ENCODE measurements at places on chromosomes 6 and 20.

DNA sequence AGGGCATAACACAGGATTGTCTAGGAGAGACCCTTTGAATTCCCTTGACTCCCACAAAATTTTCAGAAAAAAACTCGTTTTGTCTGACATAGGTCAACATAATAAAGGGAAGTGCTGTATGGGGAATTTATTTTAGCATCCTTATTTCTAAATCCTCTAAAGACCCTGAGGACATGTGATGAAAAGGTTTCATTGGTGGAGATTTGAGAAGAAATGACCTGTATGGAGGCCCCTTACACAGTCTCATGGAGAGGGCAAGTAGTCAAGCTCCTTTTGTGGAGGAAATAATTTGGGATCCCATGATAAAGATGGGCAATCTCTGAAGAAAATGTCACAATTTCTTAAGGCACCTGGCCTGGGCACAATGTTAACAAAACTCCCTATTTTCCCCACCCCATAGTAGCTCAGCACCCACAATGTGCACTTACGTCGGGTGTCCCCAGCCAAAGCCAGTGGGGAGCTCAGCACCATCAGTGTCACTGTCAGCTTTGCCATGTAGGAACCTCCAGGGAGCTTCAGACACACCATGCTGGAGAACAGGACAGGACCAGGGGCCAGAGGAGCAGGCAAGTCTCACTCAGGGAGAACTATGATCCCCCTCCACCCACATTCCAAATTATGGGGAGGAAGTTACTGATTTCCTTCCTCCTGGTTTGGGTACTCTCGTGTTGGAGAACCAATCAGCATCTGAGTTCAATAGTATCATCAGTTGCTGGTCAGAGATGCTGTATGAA lies at the start of gene HLA-DRB5:
Gene HLA-DRB5, minus strand, starts transcription at position 591 of the 734 bp plus-strand sequence. Its CDS starts 63 bp downstream, at position 528.
- no peak for DNase-seq

GRCh38 chr20:63290677-63291472 lies 2.1 kb upstream of the COL20A1 start:
- peak; percentile 42 for DNase-seq

- DNase-seq = no peak
Measured at GRCh38 chr6:105739764-105740163, 336.9 kb upstream of the PREP start.

DNA sequence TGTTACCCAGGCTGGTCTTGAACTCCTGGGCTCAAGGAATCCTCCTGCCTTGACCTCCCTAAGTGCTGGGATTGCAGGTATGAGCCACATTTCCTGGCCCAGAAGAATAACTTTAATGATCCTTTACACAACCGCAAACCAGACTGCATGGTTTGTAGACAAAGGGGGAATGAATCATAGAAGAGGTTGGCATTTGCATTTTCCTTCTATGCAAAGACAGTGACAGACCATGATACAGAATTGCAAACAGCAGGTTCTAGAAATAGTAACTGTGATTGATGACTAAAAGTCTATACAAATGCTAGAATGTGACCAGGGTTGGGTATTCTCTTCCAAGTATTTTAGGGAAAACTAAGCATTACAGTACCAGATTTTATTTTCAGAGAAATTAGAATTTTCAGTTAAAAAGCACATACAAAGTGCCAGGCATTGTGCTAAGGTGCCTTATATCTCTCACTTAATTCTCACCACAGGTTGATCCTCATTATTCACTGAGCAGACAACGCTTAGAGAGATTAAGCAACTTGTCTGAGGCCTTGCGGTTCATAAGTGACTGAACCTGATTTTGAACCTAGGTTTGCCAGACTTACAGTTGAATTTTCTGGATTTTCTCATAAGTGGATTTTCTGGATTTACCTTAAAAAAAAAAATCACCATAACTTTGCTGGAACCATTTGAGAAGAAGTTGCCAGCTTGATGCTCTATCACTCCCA lies 146.6 kb downstream of the ZFAND3 start:
- DNase-seq = no peak

DNA sequence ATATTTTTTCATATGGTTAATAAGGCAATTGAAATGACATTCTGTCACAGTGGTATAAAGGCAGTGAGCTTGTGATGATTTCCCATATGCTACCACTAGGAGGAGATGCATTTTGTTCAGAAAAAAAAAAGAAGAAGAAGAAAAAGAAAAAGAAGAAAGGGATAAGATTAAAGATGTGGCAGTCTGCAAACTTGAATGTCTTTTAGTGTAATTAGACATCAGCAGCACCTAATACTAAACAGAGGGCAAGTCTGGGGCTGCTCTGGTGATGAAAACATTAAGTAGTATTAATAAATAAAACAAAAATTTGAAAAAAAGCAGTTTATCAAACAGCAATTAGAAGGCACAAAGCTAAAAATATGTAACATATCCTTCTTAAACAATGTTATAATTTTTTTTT lies 95.4 kb upstream of the DEFB112 start:
- DNase-seq = no peak

DNA sequence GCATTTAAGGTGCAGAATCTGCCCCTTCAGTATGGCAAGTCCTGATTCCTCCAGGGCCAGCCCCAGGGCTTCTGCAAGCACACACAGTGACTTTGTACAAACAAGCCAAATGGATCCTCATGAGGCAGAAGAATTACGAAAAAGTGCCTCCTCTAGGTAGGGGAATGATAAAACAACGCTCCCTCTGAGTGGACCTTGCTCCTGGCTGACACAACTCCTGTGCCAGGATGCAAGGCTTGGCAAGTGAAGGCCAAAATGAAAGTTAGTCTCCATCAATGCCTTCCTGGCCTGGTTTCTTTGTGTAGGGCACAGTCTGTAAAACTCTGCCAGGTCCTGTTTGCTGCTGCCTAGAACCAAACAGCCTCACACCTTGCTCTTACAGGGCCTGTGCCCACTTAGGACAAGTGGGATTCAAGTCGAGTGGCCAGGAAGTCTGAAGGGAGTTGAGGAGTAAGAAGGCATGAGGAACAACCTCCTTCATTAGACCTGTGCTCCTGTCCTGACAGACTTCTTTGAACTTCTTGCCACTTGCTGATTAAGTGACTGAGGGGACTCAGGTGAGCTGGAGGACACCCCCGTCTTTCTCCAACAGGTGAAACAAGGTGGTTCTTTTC lies 417.1 kb downstream of the CDC5L start:
- DNase-seq = no peak

DNA sequence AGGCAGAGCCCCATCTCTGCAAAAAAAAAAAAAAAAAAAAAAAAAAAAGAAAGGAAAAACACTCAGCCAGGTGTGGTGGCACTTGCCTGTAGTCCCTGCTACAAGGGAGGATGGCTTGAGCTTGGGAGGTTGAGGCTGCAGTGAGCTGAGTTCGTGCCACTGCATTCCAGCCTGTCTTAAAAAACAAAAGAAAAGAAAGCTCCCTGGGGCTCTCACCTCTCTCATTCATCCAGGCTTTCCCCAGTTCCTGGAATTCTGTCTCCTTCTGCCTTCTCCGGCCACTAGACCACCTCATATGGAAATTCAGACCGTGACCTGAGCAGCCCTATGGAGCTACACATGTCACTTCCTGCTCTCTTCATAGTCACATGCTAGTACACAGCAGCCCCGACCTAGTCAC lies 101.1 kb upstream of the TAB2 start:
- DNase-seq = no peak

DNA sequence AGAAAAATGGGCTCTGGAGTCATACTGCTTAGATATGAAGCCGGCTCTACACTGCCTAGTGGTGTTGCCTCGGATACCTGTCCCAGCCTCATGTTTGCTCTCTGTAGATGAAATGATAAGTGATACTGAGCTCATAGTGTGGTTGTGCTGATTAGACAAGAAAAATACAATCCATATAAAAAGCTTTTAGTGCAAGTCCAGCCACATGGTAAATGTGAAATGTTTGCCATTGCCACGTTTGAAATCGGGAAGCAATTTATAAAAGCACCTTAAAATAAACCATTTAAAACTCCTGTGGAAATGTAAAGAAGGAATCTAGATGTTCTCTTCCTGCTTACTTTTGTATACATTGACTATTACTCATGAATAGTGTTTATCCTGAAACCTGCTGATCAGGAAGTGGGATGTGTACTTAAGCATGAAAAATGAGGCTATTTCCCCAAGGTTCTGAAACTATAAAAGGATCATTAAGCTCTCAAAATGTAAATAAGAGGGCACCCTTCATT lies 13.1 kb upstream of the PBOV1 start:
- no peak for DNase-seq

GRCh38 chr6:131368198-131368911 lies 204.7 kb upstream of the ARG1 start:
- no peak for DNase-seq

GRCh38 chr20:24572862-24573261 lies 103.4 kb downstream of the SYNDIG1 start:
- DNase-seq = no peak

GRCh38 chr6:39233333-39233732 lies 4.1 kb upstream of the KCNK5 start:
- no peak for DNase-seq

- DNase-seq = no peak
Measured at GRCh38 chr6:15501826-15502445, 160.9 kb downstream of the DTNBP1 start.

DNA sequence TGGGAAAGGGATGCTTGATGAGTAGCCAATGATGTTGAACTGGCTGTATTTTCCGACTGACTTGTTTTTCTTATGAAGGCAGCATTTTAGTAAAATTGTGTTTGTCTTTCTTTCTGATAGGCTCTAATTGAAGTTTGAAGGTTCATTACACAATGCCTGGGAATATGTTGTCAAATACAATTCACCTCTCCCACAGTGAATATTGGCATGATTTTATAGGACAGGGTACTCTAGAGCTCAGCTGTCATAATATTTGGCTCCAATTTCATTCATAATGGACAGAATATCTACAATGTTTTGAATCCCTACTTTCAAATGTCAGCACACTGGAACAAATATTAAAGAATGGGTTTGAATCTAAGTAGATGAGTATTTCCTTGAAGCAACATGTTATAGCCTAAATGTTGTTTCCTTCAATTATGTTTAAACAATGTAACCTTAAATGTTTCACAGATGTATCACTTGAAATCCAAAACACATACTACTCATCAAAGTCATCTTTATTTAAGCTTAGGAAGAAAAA lies 81.4 kb downstream of the LAMA2 start:
- no peak for DNase-seq

DNA sequence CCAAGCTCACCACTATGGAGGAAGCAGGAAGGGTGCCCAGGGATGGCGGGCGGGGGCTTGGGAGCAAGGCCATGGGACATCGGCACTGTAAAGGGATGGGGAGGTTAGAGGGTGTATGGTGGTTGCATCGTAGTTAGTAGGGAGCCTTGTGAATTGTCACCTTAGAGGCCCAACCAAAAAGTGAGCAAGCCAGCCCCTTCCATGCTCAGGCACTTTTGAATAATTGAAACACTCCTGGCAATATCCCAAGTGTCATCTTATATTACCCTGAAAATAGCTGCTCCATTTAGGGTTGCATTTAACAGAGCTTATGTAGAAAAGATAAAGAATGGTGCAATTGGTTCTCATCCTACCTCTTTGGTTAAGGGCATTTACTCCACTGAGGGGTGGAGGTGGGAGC lies 169.2 kb downstream of the SAMD5 start:
- DNase-seq = no peak

DNA sequence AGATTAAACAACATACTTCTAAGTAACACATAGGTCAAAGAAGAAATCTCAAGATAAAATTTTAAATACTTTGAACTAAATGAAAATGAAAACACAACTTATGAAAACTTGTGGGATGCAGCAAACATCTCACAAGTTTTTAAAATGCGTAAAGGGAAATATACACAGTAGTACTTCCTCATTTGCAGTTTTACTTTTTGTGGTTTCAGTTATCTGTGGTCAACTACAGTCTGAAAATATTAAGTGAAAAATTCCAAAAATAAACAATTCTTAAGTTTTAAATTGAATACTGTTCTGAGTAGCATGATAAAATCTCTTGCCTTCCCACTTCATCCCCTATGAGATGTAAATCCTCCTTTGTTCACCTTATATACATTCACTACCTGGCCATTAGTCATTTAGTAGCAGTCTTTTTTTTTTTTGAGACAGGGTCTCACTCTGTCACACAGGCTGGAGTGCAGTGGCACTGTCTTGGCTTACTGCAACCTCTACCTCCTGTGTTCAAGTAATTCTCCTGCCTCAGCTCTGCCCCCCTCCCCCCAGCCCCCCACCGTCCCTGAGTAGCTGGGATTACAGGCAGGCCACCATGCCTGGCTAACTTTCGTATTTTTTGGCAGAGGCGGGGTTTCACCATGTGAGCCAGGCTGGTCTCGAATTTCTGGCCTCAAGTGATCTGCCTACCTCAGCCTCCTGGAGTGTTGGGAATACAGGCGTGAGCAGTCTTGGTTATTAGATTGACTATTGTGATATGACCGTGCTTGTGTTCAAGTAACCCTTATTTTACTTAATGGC lies 154.6 kb upstream of the AHI1 start:
- no peak for DNase-seq

DNA sequence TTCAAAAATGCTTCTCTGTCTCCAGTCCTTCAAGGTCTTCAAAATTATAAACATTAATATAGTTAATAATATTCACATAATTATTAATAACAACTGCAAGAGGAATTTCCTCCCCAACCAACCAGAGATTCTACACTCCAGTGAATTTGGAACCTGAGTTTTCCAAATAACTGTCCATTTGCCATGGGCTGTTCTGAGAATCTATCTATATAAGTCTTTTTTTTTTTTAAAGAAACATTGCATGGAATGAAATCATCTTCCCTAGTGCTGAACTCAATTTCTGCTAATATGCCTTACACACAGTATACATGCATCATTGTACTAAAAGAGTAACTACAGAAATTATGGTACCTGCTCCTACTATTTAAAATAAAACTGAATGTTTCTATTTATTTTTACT lies 113.9 kb downstream of the SLC22A3 start:
- DNase-seq = no peak

DNA sequence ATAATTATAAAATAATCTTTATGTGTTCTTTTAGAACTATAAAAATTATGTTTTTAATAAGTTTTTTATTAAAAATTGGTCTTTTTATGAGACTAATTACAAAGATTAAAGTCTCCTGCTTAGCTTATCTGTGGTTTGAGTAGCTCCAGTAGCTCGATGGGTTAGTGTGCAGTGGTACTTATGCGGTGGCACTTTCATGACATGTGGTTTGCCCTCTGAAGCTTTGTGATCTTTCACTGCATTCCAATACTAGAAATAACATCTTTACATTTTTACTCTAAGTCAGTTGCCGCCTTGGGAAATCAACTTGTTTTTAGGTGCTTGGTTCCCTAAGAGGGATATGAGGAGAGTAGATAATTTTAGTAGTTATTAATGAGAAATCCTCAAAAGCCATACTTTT lies 699.5 kb upstream of the FLRT3 start:
- DNase-seq = no peak

DNA sequence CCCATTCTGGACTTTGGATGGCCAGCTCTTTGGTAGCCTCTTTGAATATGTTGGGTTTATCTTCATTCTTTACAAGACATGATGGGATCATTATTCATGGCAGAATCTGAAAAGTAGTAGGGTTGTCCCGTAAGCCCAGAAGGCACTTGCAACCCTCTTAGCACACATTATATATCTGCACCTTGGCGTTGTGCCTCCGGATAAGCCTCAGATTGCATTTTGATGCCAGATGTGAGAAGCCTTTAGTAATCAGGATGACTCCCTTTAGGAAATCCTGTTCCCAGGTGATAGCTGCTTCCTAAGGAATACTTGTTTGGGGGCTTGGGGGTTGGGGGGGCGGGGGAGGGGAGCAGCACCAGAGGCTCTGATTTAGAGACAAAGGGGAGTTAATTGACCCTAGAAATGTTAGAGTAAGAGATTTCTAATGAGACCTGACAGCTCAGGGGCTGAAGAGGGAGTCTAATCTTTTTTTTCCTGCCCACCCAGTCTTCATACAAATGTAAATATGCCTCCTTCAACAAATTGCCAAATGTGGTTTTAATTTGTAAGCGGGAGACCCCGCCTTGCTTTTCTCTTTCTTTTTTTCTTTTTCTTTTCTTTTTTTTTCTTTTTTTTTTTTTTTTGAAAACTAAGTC lies 55.1 kb downstream of the JAG1 start:
- DNase-seq = no peak

Measured in immature natural killer cell (primary cell).